ENCODE measurements at places on chromosomes 5 and 9. TPM values are rescaled to one million over a fixed set of nuclear protein-coding genes. Genes with fewer than 3 reads are reported as not detected.
A peak's percentile ranks its signal among the peaks of the same experiment; 100 is the strongest.

DNA sequence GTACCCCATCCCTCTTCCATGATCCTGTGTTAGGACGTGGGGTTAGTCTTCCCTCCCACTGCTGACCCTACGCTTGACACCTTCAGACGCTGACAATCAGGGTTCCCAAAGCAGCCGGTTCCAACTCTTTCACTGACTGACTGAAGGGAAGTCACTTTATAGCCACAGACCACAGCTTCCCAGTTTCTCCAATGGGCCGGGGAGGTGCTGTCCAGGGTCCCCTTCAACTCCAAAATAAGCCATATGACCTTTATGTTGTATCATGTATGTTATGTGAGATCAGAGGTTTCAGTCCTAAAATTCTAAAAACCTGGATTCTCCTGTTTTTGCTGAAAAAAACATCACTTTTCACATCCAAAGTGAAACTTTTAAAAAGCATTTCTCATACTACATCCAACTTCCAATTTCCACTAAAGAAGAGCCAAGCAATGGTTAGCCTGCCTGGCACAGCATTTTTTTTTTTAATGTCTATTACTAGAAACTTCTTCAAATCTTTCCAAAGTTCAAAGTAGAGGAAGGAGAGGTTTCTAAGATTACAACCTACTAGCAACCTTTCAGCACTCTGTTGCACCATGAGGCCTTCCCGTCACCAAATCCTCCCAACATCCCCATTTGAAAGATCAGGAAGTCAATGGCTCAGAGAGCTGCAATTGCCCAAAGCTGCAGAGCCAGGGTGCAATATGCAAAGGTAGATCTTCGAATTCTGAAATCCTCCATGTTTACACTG is 5.2 kb downstream of the EPB41L4B start:
- no peak for DNase-seq

GRCh38 chr5:111746791-111747190 is 10.2 kb downstream of the NREP start:
- DNase-seq: no peak

- DNase-seq: peak; percentile 88
Observed at GRCh38 chr9:26012797-26013196, 334.6 kb upstream of the TUSC1 start.

- peak; percentile 65 for DNase-seq
Observed at GRCh38 chr9:110443146-110443865, 105.6 kb upstream of the TXNDC8 start.

GRCh38 chr5:74201334-74202081 is 439.0 kb downstream of the ENC1 start:
- peak; percentile 92 for DNase-seq

PCDHGC5 gene
- total RNA-seq: 2.0 TPM

DNA sequence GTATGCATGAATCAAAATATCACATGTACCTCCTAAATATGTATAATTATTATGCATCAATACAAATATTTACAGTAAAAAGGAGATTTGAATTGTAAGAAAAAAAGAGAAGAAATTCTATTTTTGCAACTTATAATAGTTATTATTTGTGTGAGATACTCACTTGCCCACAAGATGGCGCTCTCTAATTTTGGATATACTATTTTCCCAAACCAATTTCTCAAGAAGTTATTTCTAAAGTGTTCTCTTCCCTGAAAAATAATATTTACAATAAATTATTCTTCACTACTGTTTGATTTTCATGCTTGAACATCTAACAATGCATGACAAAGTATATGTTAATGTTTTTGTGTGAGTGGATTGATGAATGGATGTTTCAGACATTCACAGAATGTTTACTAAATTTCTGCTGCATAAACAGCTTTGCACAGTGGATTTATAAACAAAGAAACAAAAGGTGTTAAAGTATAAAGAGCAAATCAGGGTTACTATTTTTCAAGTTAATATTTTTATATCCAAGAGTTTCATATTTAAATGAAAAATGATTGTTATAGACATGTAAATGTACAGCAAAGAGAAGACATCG is 503.4 kb downstream of the PDE4D start:
- peak; percentile 33 for DNase-seq

DNA sequence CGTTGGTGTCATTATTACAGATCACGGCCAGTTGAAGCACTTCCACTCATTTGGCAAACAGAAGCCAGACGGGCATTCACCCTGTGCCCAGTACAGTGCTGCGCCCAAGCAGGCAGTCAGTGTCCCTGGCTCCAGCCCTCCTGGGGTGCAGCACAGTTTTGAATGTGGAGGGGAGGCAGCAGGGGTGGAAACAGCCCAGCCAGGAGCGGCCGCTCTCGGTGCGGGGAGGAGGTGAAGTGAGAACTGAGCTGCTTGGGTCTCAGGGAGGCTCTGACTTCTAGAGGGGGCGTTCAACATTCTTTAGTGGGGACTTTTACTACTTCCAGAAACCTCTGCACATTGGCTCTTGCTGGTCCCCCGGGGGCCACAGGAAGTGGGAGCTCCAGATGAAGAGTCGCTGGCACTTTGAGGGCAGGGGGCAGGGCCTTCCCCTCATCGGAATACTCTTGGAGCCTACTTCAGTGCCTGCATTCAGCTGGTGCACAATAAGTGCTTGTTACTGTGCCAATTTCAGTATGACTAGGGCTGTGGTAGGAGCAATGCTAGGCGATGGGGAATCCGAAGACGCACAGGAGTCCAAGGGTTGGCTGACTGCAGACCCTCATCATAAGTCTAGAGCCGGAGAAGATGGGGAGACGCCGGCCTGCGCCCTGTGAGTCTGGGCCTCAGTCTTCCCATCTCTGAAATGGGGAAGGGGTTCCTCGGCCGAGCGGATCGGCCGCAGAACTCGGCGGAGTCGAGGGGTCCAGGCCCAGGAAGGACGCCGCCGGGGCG is 492 bp upstream of the NEK6 start:
- peak; percentile 46 for DNase-seq

DNA sequence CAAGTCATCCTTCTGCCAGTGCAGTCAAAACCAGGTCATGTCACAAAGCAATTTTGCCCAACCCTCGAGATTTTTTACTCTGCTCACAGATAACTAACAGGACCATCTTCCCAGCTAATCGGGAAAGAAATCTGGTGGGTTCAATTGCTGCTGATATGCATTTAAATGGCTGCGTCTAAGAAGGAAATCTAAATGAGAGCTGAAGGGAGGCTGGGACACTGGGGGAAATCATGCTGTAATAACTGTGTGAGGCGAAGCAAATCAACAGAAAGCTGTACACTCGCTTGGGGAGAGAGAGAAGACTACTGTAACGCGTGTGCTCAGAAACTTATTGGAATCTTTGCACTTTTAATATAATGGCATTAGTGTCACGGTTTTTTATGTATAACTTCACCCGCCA is 535.0 kb downstream of the CDK5RAP2 start:
- DNase-seq: no peak

DNA sequence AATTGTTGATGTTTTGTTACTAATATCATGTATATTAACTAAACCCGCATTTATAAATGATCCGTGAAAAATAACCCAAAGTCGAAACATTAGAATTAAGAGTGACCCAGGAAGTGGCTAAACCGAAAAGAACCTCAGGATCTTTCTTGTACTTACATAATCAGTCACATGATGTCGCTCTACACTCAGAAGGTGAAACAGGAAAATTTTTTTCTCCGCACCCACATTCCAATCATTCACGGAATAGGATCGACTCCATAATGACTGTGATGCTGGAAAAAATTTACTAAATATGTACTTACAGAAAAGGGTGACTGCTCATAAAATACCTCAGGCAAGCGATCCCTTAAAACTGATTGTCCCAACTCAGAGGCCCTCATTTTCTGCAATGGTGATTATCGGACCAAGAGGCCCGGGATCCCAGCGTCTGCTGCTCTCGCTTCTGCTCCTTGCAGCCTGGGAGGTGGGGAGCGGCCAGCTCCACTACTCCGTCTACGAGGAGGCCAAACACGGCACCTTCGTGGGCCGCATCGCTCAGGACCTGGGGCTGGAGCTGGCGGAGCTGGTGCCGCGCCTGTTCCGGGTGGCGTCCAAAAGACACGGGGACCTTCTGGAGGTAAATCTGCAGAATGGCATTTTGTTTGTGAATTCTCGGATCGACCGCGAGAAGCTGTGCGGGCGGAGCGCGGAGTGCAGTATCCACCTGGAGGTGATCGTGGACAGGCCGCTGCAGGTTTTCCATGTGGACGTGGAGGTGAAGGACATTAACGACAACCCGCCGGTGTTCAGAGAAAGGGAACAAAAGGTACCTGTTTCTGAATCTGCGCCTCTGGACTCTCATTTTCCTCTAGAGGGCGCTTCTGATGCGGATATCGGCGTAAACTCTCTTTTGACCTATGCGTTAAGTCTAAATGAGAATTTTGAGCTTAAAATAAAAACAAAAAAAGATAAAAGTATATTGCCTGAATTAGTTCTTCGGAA is at the start of gene PCDHA12:
Gene PCDHA12 (plus strand): TSS at position 224 of the 981 bp plus-strand sequence. CDS start 165 bp downstream, at position 389.
- DNase-seq: no peak

SLC34A3 gene
- total RNA-seq: 0.10 TPM

DNA sequence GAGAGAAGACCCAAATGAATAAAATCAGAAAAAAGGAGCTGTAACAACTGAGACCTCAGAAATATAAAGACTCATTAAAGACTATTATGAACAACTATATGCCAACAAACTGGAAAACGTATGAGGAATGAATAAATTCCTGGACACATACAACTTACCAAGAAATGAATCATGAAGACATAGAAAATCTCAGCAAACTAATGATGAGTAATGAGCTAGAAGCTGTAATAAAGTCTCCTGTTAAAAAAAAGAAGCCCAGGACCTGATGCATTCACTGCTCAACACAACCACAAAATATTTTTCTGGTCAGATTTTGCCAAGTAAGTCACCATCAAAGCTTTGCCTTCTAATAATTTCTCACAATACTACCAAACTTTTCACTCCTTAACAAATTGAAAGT is 666.7 kb downstream of the LRRC70 start:
- peak; percentile 2 for DNase-seq

DNA sequence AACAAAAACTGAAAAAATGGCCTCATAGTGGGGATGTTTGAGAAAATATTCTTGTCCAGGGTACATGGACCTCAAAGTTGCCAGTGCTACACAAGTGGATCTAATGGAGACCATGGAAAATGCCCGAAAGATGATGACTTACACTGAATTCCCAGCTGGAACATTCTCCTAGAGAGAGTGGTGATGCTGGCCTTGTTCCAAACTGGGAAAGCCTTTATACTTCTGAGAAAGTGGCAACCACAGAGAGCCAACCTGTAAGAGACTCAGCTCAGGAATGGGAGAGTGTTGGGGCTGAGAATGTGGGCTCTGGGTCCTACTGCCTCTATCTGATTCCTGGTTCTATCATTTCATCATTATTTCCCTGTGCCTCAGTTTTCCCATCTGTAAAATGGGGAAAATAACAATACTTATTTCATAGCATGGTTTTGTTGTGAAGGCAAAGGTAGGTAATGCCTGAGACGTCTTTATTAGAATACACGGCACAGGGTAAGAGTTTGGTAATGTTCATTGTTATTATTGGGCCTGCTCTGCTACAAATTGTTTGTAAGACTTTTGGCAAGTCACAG is 229.0 kb upstream of the PANK3 start:
- DNase-seq: no peak

PHF24 gene
- total RNA-seq: not detected

DNA sequence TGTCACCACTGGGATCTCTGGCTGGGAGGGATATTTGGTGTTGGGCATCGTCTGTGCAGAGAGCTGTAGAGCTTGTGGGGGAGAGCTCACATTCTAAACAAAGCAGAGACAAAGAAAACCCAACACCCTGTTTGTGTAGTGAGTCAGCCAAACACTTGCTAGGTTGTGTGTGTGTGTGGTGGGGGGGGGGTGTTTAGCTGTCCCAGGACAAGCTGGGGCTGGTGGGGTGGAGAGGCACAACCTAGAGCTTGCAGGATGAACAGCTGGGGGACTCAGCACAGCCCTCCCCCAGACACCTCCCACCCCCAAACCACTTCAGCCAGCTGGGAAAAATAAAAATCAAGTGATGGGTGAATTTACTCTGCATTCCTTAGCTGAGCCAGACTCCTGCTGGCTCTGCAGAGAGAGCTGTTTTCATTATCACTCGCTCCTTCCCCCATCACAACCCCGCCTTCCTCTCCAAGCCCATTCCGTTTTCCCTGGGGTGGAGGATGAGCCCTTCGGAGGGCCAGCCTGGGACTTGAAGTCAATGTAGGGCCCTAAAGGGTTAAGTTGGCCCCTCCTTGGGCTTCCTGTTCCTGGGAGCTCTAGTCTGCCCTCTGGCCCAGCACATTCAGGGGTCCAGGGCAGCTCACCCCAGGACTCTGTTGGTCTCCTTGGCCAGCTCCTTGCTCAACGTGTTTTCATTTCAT is 2.6 kb downstream of the OLFML2A start:
- peak; percentile 91 for DNase-seq

DNA sequence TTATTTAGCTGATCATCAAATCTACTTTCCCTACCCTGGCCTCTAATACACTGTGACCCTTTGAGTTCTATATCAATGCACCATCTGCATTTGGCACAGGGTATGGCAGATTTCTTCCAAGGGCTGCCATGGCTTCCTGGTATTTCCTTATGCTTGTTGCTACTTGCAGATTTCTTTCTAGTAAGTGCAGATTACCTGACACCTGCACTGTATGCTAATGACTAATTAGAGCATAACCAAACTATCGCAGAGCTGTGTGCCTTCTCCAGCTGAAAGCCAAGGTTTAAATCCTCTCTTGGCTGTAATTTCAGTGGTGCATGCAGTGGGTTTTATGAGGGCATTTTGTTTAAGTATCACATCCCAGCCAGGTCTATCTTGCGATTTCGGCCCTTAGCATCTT is 293.7 kb downstream of the KIF4B start:
- no peak for DNase-seq

Measured in M059J (cell line).